ENCODE measurements at places on chromosomes 16 and 17.

DNA sequence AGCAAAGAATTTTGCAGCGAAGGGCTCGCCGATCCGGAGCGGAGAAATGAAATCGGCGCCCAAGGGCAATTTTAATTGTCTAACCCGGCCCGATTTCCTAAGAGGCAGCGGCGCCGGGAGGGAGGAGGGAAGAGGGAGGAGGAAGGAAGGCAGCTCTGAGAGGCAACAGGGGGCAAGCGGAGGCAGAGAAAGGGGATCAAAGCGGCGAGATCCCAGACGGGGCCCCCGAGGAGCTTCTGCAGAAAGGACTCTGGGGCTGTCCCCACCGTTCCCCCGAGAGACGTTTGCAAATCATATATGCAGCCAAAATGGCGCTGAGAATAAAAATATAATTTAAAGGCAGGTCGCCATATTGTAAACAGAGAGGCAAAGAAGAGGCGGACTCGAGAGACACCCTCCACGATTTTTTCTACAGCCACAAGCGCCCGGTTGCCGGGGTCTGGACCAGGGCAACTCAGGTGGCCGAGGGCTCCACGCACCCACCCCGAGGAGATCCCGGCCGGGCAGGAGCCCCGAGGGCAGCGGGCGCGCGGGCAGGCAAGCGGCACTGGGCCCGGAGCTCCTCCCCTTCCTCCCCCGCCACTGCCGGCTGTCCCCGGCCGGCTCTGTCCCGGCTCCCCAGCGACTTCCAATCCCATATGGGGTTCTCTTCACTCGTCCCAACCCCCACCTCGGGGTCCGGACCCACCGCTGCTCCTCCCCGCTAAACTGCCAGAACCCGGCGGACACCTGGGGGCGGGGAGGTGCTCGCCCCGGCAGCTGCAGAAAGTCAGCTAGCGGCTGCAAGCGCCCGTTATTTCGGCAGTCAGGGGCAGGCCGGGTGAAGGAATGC is 1.9 kb downstream of the PHF12 start:
- peak; percentile 57 for DNase-seq

DNA sequence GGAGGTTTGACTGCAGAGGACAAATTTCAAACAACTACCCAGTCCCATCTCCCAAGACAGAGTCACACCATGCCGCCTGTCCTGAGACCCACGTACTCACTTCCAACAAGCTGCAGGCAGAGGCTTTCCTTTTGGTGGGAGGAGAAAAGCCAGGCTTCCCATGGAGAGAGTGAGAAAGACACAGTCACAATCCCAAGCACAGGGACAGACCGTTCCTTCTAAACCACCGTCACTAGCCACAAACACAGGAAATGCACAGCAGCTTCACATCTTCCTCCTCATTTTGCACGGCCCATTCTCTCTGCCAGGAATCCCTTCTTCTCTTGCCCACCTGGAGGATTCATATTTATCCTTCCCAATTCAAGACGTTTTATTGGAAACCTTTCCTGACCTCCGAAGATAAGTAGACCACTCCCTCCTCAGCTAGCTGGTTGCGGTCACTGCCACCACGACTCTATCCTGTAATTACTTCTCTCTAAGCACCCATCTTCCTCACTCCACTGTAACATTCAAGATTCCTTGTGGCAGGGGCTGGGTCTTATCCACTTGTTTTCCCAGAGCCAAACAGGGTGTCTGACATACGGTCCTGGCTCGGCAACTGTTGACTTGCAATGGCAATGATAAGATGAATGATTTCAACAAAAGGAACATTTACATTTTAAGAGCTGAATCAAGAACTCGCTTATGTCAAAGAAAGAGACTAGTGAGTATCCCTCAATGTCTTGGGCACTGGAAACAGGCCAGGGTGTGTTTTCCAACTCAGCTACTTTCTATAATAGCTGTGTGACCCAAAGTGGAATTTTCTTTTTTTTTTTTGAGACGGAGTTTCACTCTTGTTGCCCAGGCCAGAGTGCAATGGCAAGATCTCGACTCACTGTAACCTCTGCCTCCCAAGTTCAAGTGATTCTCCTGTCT is 87.6 kb downstream of the XYLT1 start:
- DNase-seq: peak; percentile 36

GRCh38 chr17:19549746-19550623 is 16.3 kb downstream of the SLC47A1 start:
- no peak for DNase-seq

DNA sequence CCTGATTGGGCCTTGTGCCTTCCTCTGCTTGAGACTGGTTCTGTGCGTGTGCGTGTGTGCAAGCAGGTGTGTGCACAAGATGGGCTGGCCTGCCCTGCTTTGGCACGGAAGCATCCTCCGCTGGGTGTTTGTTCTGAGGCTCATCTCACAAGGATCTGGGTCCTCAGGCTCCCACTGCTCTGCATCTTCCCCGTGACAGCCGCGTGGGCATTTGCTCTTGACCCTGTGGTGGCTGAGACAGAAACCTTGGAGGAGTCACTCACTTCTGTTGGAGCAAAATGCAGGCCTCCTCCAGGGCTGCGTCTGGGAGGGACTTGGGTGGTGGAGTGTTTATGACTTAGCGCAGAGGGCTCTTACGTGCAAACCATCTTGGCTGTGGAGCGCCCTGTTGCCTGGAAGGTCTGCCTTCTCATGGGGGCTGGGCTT is 119.2 kb downstream of the RPTOR start:
- DNase-seq: no peak

DNA sequence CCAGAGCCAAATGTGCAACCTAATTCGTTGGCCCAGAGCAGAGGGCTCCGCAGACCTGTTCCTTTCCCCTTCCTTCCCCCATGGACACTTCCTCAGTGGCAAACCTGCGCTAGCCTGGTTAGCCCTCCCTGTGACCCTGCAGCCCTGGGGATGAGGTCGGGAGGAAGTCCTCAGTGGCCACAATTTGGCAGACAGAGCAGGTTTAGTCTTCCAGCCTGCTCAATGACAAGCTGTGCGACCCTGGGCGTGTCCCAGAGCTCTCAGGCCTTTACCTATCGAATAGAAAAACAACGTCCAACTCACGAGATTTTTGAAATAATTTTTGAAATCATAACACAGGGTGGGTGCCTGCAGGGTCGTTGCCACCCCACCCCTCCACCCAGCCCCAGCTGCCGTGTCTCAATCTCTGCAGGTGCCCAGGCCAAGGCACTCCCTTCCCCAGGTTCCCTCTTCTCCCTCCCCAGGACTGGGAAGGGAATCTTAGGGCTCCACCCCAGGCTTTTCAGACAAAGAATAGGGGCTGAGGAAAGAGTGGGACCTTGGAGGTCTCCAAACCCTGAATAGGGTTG is 1.4 kb downstream of the HBM start:
- no peak for DNase-seq

DNA sequence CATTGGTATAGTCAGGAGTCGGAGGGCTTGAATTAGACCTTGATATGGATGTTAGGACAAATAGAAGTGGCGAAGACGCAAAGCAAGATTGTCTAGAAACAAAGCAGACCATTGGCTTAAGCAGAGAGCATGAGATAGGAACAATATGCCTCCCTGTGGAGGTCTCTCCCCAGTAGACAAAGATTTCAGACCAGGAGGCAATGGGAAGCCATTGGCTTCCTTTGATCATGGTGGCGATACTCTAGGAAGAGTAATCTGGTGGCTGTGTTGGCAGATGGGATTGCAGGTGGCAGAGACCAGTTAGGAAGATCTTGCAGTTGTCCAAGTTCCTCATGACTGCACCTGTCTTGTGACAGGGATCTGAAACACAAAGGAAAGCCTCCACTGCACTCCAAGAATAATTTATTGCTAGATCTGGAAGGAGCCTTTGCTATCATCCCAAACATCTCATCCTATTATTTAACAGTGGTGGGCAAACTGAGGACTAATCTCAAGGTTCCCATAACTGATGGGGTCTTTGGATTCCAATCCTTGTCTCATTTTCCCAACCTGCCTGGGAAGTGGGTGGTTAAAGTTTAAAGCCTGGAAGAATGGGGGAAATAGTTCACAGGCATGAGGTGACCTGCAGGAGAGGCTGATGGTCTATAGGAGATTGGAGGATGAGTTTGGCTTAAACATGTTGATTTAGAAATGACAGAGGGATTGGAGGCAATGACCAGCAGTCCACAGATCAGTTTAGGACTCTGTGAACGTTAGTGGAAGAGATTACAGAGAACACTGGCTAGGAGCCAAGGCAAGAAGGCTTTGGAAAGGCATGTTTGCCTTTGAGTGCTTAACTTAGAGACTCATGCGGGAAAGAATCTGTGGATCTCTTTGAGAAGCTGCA is 37.0 kb downstream of the HLF start:
- DNase-seq: no peak

DNA sequence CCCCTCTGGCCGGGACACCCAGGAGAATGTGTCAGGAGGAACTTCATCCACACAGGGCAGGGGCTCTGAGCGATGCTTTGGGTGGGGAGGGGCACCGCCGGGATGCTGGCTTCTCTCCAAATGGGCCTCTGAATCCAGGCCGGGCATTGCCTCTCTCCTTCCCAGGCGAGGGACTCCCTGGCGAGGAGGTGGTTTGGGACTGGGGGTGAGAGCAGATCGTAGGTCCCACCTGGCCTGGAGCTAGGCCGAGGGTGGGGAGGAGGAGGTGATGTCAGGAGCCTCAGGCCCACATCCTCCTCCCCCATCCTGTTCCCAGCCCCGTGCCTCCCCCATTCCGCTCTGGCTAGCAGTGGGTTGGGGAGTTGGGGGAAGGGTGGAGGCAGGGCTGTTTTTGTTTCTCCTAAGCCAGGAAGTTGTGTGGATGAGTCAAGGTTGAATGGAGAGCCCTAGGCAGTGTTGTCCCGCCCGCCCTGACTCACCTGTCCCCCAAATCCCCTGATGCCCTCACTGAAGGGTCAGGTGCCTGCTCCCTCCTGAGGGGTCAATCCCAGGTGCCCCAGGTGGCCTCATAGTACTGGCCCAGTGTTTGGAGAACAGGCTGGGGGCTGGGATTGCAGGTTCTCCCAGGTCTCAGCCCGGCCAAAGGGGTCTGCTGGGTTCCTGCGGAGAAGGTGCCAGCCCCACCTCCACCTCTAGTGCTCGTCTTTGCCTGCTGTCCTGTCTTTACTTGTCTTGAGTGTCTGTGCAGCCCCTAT is 2.8 kb downstream of the GRB7 start:
- DNase-seq: no peak

- DNase-seq: no peak
These were observed 791.3 kb upstream of the SOX9 start for GRCh38 chr17:71329310-71330098.

DNA sequence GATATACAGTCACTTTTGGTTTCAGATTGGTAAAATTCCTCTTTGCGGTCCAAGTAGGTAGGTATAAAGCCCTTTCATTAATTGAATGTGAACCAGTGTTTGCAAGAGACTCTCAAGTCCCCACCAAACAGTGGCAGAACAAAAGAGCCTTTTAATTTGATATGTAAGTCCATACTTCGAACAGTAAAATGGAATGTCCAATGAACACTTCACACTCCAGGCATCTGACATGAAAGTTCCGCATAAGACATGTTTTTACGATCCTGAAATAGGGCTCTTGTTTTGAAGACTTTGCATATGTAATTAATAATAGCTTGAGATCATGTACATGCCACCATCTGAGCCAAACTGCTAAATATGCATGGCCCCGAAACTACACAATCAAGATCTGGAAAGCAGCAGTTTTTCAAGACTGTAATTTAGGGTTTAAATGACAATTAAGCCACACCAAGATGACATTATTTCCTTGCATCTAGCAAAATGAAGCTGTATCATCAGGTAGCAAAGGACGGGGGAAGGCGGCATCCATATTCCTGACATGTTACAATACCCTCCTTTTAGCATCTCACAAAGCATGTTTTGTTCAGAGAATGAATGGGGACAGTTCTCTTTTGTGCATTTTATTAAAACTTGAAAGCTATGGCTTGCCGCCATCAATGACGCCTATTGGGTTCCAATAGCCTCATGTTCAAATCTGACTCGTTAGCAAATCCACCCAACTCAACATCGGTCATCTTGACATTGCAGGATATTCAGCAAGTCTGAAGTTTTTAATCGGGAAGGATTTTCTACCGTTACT is 39.4 kb downstream of the LITAF start:
- DNase-seq: no peak

DNA sequence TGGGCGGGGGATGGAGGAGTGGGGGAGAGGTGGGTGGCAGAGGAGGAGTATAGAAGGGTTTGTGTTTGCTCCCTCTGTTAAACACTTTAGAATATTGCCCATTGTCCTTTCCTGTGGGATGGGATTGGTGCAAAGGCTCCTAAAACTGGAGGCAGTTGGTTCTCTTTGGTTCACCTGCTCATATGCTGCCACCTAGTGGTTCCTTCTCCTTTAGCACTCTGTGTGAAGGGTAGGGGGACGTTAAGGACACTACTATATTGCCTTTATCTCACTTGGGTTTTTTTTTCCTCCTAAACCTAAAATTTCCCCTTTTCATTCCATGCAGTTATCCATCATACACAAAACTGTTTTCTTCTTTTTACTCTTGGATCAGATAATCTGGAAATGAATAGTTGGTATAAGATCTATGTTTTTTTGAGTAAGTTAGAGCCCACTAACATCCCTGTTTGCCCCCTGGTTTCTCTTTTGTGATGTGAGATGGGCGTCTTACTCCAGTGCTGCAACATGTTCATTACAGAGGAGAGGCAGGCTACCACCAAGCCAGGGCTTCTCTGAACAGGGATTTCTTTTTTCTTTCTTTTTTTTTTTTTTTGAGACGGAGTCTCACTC is 23.8 kb downstream of the SNX11 start:
- peak; percentile 70 for DNase-seq

DNA sequence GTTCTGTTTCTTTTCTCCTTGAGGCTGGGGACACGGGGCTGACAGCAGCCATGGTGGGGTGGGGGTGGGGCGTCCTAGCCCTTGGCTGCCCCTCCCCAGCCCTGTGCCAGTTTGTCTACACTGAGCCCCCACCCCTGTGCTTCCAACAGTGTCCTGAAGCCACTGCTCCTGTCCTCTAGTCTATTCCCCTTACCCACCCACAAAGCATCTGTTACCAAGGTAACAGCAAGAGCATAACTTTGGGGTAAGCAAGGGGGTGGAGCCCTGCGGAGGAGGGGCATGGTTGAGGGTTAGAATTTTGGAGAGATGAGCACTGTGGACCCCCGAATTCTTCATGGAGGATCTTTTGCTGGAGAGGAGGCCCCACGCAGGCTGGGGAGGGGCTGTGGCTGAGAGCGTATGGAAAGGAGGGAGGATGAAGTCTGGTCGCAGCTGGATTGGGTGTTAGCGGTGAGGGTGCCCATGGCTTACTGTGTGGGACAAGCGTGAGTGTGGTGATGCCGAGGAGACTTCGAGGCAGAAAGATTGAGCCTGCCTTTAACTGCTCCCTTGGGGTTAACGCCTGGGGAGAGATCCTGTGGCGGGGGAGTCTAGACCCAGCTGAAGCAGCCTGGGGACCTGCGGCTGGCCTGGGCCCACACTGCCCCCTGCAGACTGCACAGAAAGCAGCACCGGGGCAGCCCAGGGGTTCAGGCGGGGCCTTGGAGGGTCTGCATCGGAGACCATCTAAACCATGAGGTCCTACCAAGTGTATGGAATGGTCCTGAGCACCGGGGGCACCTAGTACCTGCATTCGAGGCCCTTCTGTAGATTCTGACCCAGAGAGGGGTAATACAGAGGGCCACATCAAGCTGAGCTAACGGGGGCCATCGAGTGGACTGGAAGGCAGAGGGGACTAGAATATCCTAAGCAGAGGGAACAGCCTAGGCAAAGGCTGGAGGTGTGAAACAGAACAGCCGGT is 6.1 kb upstream of the STAC2 start:
- peak; percentile 67 for DNase-seq

All from CD4-positive, alpha-beta T cell treated with Interleukin-10 for 1 hour (primary cell).